ENCODE measurements at places on chromosomes 6 and 20. TPM values are rescaled to one million over a fixed set of nuclear protein-coding genes. Genes with fewer than 3 reads are reported as not detected.

Gene PHACTR3
- total RNA-seq, result not detected

Gene SEMG1
- not detected for total RNA-seq

Gene BCAS4
- total RNA-seq, result 15.5 TPM

Gene LGSN
- total RNA-seq, result not detected

Gene PRRT1
- total RNA-seq, result 0.09 TPM

Gene RPL7L1
- 80.4 TPM for total RNA-seq

Measured in bronchial smooth muscle cell (primary cell).